Kidney glomerular epithelial cell (primary cell): ENCODE measurements at places on chromosomes 12 and 14.

DNA sequence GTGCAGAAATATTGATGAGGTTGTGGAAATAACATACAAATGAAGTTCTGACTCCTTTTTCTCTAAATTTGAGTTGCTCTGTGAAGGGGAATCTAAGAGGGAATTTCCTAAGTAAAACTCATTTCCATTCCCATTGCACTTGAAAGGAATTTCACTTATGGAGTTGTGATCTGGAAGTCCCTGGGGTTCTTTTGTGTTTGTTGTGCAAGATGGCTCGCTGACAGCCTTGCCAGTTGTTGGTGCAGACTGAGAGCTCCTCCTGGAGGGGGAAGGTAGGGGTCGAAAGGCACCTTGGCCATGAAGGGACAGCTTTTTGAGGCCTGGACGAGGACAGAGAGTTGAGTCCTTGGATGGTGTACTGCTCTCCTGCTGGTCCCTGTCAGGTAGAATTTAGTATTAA is 72.0 kb downstream of the C12orf56 start:
- DNase-seq, result no peak

GRCh38 chr12:113649256-113649830 is 177.7 kb upstream of the LHX5 start:
- no peak for DNase-seq

- peak; percentile 19 for DNase-seq
These were observed 7.6 kb upstream of the PFDN5 start for GRCh38 chr12:53287741-53288216.

GRCh38 chr12:53313996-53314395 is 7.4 kb downstream of the AAAS start:
- DNase-seq, result no peak

- DNase-seq, result no peak
These were observed 292.9 kb downstream of the BMP4 start for GRCh38 chr14:53663709-53664108.

- DNase-seq, result no peak
These were observed 76.4 kb downstream of the PPP1R12A start for GRCh38 chr12:79858518-79858917.

DNA sequence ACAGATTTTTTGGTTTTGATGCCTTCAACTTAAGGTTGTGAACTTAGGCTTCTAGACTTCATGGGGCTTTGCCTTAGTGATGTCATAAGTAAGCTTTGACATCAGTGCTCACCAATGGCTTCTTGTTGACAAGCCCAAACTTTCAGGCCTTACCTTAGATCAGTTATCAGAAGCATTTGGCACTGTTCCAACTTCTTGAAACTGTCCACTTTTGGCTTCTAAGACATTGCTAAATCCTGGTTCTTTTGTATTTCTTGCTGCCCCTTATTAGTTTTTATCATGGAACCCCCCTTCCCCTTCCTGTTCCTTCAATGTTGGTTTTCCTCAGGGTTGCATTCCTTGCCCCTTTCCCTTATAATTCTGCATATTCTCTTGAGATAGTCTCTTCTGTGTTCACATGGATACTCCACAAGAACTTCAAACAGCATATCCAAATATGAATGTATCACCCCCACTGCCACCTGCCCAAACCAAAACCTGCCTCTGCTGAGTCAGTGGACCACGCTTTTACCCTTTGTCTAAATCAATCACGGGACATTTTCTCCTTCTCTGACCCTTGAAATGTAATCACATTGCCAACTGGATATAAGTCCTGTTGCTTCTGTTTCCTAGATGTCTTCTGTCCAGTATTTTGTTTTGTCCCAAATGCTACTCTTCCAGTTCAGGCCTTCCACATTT is 7.9 kb downstream of the PFKM start:
- no peak for DNase-seq

DNA sequence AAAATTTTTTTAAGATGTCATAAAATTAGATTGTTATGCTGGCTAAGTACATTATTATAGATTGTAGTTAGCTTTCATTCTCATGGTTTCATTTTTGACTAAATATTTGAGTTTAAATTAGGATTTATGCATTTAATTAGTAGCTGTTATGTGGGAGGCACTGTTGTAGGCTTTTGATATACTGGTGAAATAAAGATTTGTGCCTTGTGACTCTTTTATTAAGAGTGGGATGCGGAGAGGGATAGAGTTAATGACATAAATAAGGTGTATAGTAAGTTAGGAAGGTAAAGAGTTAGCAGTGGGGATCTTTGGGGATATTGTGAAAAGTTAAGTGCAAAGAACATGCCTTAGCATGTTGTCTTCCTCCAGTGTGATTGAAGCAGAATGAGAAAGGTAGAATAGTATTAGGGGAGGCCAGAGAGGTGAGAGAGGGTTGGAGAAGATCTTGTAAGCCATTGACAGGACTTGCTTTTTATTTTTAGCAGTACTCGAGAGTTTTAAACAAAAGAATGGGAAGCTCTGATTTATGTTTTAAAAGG is 8.8 kb downstream of the ARHGAP5 start:
- no peak for DNase-seq

GRCh38 chr12:92085736-92086040 is 60.0 kb downstream of the BTG1 start:
- no peak for DNase-seq

DNA sequence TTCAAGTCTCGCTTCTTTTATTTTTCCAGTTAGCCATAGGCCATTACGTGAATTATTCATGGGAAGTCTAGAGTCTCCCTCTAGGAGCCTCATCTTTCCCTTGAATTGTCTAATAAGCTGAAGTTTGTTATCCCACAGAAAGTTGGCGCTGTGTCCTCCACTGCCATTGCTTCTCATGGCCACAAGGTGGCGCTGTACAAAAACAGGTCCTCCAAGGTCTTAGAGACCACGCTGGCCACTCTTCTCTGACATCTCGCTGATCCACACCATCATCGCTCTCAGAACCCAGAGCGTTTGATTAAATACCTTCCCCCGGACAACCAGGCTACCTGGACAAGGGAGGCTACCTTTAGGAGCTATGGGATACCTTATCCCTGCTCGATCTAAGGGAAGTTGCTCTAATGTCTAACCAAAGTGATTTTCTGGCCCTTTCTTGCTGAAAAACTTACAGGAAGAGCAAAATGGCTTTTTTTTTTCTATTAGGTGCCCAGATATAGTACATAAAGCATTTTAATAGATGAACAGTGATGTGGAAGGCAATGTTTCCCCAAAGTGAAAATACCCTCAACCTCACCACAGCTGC is 110.0 kb downstream of the CCDC60 start:
- DNase-seq, result peak; percentile 9

DNA sequence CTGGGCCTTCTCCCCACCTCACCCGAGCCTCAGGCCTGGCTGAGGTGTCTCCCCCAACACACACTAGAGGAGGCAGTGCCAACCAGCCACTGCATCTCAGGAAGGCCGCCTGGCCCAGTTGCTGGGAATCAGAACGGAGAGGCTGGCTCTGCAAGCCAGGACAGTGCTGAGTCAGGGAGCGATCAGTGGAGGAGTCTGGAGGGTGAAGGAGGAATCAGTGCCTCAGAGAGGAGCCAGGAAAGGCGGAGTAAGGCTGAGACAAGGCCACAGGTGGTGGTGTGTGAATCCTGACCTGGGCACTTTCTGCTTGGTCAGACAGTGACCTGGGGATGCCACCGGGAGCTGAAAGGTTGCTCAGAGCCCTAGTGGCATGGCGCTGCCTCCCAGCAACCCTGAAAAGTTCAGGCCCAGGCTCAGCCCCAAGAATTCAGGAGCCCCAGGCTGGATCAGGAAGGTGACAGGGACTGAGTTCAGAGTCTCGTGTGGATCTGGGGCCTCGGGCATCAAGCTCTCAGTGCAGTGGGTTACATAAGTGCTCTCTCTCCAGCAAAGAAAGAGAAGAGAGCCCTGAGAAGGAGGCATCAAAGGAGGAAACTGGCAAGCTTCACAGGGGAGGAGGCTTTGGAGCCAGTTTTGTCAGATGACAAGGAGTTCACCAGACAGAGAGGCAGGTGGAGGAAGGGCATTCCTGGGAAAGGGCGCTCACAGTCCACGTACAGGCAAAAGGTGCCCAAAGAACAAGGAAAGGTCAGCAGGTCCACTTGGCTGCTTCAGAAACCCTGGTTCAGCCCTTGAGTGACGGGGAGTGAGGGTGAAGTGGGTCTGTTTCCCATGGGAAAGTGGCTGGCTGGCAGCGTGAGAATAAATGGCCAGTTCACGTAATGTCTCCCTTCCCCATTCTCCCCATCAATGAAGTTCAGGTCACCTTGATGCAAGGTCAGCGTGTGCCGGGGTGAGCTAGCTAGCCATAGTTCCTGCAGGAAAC is 87.8 kb downstream of the ZFP36L1 start:
- peak; percentile 23 for DNase-seq
